ENCODE measurements at places on chromosomes 4 and X.
A peak's percentile ranks its signal among the peaks of the same experiment; 100 is the strongest.

DNA sequence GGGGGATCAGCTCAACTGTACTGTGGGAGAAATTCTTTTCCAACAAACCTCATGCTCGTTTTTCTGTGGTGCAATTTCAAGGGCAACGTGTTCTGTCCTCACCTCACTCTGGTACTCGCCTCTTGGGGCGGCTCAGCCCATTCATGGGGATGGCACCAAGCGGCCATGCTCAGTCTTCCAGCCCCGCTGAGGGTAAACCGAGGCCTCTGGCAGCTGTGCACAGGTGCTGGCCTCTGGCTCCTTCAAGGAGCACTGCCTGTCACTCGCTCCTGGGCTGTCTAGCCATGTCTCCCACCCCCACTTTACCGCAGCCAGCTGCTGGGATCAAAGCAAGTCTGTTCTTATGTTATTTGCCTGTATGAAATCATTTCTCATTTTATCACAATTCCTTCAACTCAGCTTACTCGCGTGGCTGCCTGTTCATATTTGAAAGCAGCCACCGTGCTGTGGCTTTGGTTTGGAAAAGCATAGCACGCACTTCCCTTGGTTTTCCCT, 70.2 kb downstream of the MTMR1 start:
- no peak for DNase-seq

DNA sequence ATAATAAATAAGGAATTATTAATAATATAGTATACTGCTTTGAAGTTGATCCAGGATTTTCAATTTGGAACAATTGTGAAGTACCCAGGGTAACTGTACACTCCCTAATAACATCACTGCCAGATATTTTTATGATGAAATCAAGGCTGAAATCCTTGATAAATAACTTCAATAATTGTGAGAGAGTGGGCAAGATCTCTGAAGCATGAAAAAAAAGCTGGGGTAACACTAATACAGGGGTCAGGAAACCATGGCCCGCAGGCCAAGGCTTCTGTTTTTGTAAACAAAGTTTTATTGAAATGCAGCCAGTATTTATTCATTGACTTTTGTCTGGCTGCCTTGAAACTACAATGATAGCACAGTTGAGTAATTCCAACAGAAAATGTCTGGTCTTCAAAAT, 41.6 kb downstream of the CPEB2 start:
- no peak for DNase-seq

DNA sequence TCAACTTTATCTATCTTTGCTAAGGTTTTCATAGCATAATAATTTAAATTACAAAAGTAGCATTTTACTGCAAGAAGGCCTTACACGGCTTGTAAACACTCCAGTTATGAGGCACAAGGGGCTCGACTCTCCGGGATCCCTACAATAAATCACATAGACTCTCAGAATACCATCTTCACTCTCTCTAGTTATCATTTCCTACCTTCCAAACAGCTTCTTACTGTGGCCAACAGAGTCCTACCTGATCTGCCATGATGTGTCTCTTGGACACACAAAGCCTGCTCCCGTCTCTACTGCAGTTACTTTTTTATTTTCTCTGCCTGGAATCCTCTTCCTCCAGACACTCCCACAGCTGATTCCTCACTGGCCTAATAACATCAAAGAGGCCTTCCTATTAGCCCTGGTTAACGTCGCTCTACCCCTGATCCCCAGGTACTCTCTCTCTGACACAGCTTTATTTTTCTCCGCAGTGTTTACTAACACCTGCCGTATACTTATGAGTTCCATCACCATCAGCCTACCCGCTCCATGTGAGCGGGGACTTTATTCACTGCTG, 559.6 kb upstream of the DIPK2B start:
- DNase-seq = no peak

- DNase-seq = peak; percentile 56
These were observed 201.3 kb downstream of the RBM46 start for GRCh38 chr4:154982187-154983047.

DNA sequence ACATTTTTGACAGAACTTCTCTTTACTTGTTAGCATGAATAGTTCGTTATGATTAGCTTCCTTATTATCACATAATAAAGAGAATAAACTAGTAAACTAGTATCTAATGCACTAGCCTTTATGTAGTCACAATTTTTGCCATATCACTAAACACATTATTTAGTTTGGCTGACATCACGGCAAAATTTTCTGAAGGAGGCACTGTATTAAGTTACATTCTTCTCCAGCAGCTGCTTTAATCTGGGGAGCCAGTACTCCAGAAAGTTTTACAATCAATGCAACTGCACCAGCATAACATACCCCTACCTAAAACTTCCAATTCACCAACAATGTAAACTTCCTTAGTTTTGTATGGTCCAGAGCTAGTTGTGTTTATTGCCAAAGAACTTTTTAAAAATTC, 87.8 kb downstream of the FIP1L1 start:
- DNase-seq = no peak

GRCh38 chrX:129932821-129933321, 26.9 kb downstream of the UTP14A start:
- no peak for DNase-seq

DNA sequence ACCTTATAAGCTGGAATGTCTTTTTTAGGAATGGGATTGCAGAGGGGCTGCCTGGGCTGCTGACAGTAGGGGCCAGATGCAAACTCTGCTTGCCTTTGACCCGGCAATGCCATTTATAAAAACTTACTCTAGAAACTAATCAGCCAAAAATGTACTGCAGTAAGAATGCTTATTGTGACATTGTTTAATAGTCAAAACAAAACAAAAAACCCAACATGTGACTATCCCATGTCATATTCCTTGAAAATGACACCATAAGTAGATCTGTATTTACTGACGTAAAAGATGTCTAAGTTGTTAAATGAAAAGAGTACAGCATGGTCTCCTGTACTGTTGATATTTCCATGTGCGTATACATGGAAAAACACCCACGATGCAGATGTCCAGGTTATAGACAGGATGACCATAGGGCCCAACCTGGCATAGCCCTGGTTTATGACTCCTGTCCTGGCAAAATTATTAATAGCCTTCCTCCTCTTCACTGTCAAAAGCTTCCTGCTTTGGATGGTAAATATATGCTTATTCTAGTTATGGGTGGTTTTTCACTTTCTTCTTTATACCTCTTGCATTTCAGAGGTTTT, 138.9 kb downstream of the PTTG2 start:
- DNase-seq = no peak

DNA sequence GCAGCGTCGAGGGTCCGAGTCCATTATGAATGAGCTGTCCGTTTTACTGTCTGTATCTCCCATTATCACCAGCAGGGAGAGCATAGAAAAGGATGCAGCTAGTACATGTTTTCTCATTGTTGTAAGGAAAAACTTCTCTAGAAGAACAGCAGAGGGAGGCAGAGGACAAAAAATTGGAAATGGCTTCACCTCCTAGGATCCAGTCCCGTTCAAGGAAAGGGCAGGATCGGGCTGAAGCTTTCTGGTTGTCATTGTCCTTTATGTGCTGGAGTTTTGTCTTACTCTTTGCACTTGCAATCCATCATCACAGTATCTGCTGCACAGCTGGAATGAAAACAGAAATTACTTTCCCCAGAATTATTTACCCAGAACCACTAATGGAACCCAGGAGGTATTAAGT, 14.7 kb downstream of the NDP start:
- no peak for DNase-seq

- no peak for DNase-seq
These were observed 127.0 kb upstream of the ETNPPL start for GRCh38 chr4:108889696-108890483.

- no peak for DNase-seq
These were observed 16.3 kb upstream of the DDX3X start for GRCh38 chrX:41317477-41318208.

GRCh38 chr4:44761306-44761705, 35.0 kb upstream of the GNPDA2 start:
- DNase-seq = no peak
